AG08395 (cell line): ENCODE measurements at places on chromosomes 7 and 10.

DNA sequence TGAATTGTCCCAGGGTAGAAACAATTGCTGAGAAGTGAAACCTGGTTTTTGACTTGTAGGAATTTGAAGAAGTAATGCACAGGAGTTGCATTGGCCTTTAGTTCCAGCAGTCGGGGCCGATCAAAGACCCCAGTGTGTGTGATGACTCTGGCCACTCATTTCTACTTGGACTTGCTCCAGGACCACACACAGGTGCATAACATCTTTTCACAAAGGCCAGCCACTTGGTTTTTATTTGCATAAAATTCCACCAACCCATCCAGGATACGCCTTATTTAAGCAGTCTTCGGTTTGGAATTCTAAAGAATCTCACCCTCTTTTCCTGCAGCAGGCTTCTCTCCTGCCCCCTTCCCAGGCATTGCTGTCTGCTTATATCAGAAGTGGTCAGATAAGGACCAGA, 162.0 kb upstream of the HABP2 start:
- no peak for DNase-seq

DNA sequence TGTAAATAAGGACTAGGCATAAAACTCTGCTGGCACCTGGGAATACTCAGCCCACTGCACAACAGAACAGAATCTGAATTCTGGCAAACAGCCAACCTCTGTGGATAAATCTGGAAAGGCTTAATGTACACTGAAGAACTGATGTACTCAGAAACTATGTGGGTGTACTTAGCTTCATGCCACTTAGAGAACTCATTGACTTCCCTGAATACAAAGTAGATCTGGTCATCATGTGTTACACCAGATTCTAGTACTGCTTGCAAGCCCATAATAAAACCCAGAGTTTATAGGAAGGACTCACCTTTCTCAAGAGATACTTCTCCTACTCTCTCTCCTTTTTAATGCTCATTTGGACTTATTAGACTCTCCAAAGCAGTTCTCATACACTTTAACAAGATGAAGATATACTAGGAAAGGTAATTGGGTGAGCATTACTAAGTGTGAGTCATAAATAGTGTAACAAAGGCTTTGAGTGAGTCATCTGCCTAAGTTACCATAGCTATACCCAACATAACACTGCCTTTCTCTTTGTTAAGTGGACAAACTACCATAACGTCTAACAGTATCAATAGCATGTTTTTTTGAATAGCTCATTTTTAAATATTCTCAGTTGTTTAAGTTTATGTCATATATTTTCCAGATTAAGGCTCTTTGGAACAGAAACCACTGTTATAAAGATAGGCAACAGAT, 309.1 kb downstream of the MDFIC start:
- peak; percentile 82 for DNase-seq

- DNase-seq = peak; percentile 60
Observed at GRCh38 chr10:113493882-113494301, 59.0 kb upstream of the HABP2 start.

GRCh38 chr10:681670-682318, 7.7 kb downstream of the DIP2C start:
- DNase-seq = no peak

DNA sequence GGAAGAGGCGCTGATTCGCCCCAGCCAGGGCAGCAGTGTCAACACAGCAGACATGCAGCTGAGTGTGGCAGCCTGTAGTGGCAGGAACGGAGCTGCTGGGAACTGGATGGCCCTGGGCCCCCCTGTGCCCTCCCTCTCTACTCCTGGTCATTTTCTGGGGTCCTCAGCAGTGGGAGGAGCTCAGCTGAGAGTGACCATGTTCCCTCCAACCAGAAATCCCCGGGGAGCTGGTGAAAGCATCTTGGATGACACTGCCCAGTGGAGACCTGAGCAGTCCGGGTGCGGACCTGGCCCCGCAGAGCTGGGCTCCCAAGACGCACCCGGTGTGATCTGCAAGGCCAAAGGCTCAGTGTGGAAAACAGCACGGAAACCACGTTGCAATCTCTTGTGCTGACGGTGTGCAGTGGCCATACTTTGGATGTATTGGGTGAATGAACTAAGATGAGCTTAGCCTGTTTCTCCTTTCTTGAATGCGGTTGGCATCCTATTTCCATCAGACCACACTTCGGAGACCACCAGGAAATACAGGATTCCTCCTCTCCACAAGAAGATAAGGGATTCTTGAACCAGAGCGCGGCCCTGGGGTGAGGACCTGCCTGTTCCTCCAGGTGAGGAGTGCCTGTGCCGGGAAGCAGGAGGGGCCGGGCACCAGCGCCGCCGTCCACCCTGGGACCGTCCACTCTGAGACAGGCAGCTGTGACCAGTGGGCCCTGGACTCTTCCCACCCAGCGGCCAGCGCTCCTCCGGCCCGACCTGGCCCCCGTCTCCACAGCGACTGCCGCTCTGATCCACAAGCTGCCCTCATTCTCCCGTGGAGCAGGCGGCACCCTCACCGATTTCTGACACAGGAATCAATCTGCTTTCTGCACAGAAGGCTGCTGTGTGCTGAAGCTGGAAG, 93.5 kb upstream of the DIP2C start:
- DNase-seq = no peak

GRCh38 chr7:44307905-44308595, 17.3 kb downstream of the CAMK2B start:
- DNase-seq = no peak

DNA sequence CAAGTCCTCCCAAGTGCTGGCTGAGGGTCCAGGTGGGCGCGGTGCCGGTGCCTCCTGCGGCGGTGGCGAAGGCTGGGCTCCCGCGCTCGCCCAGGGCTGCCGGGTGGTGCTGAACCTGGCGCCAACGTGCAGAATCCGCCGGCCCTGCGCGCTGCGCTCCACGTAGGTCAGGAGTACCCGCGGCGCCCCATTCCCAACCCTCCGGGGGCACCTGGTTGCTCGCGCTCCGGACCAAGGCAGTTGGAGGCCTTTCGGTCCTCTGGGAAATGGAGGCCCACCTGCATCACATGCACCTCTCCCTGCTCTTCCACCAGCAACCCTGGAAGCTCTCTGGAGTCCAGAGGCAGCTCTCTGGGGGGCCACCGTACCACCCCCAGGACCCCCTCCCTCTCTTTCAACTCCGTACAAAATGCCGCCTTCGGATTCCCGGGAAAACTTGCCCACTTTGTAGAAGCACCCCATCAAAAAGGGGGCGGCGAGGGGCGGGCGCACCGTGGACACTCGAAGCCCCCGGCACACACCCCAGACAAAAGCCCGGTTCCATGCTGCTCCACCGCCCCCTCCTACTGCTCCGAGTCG, 745 bp downstream of the SLC16A9 start:
- DNase-seq = no peak

DNA sequence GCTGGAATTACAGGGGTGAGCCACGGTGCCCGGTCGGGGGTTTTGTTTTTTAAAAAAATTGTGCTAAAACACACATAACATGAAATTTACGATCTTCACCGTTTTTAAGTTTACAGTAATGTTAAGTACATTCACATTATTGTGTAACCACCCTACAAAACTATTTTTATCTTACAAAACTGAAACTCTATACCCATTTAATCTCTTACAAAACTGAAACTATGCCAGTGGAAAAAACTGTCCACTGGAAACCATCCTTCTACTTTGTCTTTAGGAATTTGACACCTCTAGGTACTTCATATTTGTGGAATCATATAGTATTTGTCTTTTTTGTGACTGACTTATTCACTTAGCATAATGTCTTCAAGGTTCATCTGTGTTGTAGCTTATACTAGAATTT, 1.0 kb upstream of the PSMC2 start:
- DNase-seq = no peak

DNA sequence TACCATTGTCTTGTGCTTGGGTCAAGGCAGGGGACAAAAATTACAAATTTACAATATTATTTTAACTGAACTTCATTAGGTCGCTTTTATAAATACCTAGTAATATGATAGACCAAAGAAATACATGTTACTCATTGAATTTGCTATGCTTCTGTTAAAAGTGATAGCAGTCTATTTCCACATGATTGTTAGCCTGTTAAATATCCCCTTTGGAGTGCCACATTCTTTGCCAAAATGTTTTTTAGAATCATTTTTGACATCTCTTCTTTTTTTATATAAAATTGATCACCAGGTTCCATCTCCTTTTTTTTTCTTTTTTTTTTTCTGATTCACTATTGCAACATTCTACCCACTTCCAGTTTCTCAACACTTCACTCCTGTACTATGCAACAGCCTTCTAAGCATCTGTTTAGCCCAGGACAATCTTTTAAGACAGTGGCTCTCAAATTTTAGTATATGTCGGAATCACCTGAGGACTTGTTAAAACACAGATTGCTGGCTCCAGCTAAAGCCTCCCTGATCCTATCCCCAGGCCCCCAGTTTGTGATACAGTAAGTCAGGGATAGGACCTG, 16.4 kb upstream of the NDUFA5 start:
- DNase-seq = no peak

- DNase-seq = no peak
Observed at GRCh38 chr7:28759475-28759971, 198.6 kb downstream of the TRIL start.

- no peak for DNase-seq
Observed at GRCh38 chr10:70292004-70292403, 8.2 kb upstream of the NPFFR1 start.

- DNase-seq = no peak
Observed at GRCh38 chr10:110460111-110460809, 37.4 kb upstream of the DUSP5 start.

GRCh38 chr10:28561531-28561930, 28.6 kb downstream of the WAC start:
- DNase-seq = no peak

DNA sequence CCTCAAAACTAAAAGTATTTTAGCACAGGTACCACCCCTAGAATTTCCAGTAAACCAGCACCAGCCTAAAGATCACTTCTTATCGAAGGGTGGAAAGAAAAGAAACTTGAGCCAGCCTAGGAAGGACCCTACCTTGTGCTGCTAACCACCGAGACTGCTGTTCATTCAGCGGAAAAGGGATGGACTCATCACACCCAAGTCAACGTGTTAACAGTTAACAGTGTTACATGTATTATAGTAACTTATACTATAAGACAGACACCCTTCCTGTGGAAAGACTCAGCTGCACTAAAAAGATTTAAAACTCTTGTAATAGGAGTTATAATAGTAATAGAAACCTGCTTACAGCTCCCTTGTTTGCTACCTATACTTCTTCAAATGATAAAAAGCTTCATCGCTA, 39.8 kb downstream of the MINDY4 start:
- no peak for DNase-seq

GRCh38 chr10:108560488-108560887, 1362.8 kb downstream of the XPNPEP1 start:
- no peak for DNase-seq

DNA sequence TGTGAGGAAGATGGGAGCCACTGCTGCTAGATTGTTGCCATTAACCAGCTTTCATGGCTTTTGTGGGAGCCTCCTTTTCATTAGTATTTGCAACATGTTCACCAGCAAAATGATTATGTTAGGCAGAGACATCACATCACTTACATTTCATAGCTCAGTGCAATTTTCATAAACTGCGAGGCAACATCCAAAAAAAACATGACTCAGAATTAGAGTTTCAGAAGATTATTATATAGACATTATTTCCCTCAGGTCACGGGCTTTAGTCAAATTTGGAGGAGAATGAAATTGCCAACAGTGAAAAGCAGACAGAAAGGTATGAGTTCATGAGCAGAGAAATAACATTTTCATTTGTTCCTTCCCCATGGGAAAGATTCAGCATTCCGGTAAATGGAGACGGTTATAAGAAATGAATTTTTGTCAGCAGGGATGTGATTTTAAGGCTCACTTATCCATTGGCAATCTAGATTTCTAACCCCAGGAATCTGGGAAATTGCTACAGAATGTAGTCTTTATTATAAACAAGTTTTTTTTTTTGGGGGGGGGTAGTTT, 573.2 kb downstream of the AUTS2 start:
- no peak for DNase-seq

GRCh38 chr10:109103278-109103677, 820.0 kb downstream of the XPNPEP1 start:
- no peak for DNase-seq

- peak; percentile 89 for DNase-seq
Observed at GRCh38 chr10:77970869-77971803, 44.6 kb upstream of the DLG5 start.

DNA sequence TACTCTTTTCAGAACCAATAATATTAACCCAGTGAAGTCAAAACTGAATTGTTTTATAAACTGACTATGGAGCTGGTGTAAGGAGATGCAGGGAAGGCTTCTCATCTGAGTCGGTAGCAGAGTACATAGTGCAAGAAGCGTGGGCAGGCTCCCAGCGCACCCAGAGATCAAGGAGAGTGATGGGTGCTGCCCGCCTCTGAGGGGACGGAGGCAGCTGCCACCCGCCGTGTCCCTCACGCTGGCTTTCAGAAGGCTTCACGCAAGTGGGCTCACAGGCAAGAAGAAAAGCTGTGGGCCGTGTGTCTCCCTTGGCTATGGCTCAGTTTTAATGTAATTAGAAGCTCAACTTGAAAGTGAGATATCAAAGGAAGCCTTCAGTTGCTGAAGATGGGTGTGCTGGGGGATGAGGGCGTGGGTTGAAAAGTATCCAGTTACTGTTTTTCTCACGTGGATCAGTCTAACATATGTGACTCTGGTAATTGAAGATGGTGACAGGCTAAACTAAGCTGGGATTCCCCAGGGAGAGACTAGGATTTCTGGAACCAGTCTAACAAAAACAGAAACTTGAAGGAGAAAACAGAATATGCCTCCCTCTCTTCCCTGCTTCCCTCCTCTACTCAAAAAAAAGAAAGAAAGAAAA, 159.9 kb downstream of the MGMT start:
- peak; percentile 24 for DNase-seq

GRCh38 chr7:103867874-103868273, 121.6 kb downstream of the RELN start:
- no peak for DNase-seq

- no peak for DNase-seq
Observed at GRCh38 chr10:85492684-85493083, 873.9 kb downstream of the GRID1 start.

- DNase-seq = no peak
Observed at GRCh38 chr7:6332386-6332785, 60.0 kb upstream of the CYTH3 start.

- DNase-seq = no peak
Observed at GRCh38 chr7:963236-964078, 9.0 kb upstream of the ADAP1 start.

DNA sequence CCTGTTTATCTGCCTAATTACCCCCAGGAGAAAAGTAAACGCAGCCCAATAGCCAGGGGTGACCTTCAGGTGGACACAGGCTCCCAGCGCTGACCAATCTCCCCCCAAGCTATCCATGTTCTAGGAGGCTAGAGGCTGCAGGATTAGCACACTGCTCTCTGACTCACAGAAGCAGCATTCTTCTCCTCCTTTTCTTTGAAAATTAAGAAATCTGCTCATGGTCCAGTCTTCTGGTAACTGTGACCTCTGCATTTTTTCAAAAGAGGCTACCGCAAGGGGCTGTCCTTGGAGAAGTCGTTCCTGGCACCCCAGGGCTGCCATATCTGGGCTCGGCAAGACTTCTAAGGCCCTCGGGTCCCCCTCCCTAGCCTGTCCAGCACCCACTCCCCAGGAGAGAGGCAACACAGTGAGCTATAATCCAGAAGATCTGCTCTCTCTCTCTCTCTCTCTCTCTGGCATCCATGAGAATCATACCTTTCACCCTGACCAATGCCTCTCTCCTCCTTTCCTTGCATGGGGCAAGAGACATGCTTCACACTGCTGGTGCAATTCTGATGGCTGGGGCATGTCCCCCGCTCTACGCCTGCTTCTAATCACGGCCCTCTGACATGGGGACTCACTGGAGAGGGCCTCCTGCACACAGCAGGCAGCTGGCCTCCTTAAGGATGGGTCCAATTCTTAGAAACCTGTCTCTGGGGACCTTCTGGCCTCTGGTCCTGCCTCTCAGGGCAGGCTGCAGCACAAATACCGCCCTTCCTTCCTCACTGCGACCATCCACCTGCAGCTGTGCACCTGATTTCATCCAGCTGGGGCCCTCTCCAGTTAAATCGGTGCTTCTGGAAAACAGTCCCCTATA, 27.3 kb downstream of the ANXA11 start:
- peak; percentile 48 for DNase-seq
